DMS79 (cell line): ENCODE measurements at places on chromosomes 5 and 9.

DNA sequence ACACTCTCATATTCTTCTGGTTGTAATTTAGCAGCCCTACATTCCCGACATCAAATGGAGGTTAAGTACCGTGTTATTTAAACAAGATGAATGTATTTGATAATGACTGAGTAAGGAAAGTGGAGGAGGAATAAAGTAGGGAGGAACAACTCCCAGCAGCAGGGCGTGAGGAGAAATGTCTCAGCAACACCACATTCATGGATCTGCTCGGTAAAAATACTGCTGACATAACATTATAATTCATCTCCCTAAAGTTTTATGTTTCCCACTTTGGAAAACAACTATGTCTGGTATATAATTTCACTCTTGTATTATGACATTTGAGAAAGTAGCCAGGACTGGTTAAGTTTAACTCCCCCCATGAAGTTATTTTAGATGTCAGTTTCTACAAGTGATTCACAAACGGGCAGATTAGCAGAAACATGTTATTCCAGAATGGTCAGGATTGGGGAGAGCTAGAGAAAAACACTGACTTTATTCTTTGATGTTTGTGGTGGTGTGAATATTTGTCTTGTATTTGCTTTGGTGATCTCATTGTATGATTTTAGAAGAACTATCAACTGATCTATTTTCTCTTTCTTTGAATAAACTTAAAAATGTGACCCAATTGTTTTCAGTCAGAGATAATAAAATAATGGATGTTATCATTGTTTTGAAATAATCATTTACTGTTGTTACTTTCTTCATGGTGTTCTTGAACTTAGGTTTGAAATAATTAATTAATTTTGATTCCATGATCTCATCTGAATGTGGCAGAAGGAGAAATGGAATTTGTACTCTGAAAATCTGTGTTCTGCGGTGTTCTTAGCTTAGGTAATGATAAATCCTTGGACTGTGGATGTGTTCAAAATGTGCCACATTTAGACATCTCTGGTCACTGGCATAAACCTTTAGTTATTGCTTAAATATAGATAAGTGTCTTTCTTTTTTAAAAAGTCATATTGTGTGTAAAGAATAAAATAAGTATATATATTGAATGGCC, 303.6 kb upstream of the ZNF608 start:
- DNase-seq, result no peak

GRCh38 chr5:94043311-94043710, 301.9 kb upstream of the POU5F2 start:
- DNase-seq, result no peak

DNA sequence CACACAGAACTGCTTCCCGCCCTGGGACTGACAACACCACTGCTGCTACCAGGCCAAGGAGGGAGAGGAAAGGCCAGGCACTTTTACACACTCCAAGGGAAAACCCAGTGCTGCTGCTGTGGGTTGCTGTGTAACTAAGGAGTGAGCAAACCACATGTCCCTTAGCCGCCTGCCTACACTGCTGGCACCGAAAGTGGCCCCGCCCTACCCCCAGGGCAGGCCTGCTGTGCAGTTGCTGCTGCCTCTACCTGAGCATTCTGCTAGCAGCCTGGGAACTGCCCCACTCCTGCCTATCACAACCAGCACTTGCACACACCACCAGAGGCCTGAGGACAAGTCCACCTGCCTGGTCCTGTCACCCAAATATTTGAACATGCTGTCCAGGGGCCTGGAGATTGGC, 740.9 kb downstream of the DTWD2 start:
- DNase-seq, result no peak

DNA sequence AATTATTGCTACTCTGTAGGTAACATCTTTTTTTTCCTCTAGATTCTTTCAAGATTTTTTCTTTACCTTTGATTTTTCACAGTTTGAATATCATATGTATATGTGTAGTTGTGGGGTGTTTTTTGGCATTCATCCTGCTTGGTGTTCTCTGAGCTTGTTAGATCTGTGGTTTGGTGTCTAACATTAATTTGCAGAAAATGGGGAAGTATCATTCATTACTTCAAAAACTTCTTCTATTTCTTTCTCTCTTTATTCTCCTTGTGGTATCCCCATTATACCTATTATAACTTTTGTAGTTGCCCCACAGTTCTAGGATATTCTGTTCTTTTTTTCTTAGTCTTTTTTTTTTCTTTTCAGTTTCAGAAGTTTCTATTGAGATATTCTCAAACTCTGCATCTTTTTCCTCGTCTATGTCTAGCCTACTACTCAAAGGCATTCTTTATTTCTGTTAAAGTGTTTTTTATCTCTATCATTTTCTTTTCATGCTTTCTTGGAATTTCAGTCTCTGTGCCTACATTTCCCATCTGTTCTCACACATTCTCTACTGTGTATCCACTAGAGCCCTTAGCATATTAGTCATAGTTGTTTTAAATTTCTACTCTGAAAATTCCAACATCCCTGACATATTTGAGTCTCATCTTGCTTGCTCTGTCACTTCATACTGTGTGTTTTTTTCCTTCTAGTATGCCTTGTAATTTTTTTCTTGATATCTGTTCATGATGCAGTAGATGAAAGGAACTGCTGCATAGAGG, 60.1 kb upstream of the GNA14 start:
- no peak for DNase-seq

DNA sequence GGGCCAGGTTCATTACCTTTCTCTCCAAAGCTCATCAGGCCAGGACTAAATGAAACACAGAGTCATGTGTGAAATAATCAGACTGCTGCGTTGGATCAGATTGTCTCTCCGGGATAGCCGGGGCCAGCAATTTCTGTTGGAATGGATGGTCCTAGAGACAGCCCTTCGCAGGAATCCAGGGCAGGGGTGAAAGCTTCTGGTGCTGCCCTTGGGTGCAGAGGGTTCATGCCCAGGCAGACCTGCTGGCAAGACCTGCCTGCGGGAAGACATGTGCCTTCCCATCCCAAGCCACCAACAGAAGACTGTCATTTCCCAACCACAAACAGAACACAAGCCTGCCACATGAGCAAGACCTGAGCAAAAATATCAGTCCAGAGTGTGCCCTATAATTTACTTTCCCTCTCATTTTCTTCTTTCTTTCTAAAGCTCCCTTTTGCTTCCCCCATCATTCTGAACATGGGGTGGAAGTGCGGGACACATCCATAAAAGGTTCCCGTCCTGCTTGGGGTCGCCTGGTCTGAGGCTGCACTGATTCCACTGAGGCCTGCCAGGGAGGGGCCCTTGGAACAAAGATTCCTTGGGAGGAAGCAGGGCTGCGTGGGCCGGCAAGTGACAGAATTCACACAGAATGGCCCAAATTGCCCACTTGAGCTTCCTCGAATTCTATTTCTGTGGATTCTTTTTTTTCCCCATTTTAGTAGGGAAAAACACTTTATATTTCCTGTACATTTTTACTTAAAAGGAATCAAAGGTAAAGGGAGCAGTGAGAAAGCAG, 57.3 kb downstream of the UBE2QL1 start:
- no peak for DNase-seq

GRCh38 chr9:20478786-20479185, 143.5 kb downstream of the MLLT3 start:
- no peak for DNase-seq

DNA sequence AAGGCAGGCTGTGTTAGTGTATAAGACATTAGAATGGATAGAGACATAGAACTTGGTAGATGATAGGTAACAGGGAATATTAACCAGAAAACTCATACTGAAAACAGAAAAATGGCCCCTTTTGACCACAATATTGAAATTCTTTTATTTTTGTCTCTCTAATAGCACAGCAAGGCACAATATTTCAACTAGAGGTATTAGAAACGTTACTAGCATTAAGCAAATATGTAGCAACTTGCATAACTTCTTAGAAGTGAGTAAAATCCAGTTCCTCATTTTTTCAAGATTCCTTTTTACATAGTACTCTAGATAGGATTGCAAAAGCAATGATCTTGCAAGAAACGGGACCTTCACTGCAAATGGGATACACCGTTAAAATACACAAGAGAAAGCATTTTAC, 102.7 kb upstream of the VCAN start:
- no peak for DNase-seq

DNA sequence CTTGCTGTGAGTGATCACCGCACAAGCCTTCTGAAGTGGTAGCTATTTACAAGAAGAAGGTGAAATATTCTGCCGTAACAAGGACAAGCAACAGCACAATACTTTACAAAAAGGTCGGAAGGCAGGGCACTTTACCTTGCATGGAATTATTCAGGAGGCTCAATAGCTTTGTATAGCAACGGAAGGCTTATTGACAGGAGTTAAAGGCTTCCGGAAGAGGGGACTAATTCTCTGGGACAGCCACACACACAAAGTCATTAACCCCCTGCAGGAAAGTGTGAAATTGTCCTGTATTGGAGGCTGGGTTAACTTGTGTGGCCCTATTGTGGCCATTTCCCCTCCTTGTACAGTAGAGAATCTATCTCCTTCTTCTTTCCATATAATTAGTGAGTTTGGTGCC, 199.3 kb upstream of the SEMA6A start:
- DNase-seq, result no peak

GRCh38 chr5:5736007-5736406, 313.5 kb downstream of the ICE1 start:
- DNase-seq, result no peak

DNA sequence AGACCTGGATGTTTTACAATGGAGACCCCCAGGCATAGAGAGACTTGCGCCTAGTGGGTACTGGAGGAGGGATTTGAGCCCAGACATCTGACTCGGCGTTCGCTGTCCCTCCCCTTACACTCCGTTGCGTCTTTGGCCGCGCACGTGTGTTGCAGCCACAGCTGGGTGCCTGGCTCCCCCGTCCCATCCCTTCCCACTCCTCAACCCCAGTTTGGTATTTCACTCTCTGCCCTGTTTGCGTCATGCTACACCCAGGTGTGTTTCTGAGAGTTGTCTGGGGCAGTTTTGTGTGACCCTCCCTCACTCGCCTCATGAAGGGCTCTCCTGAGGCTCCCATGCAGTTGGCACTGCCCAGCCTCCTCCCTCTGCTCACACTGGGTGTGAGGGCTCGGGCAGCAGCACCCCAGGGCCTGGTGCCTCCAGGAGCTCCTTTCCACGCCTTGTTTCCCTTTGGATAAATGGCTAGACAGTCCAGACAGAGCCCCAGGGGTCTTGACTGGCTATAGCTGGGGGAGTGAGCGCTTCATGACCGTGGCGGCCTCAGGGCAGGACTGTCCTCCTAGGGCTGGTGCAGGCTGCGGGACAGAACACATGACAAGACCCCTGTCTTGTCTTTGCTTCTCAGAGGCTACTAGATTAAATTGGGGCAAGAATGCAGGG, 13.6 kb downstream of the TCF7 start:
- no peak for DNase-seq

GRCh38 chr5:133307275-133307674, 255.5 kb downstream of the HSPA4 start:
- no peak for DNase-seq

- no peak for DNase-seq
Observed at GRCh38 chr5:151953833-151954232, 29.2 kb upstream of the GLRA1 start.

DNA sequence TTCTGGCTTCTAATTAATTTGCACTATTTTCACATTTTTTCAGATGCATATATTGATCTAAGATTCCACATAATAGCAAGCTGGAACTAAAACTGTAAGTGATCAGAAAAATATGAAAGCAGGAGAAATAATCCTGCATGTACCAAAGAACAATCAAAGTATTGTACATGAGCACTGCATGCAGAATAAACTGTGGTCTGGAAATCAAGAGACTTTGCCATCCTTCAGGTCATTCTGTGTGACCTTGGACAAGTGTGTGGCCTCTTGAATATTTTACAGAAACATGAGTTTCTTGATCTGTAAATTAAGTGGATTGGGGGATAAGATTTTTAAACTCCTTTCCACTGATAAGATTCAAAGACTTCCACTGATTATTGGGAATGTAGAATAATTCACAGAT, 99.2 kb upstream of the GNAQ start:
- DNase-seq, result no peak

DNA sequence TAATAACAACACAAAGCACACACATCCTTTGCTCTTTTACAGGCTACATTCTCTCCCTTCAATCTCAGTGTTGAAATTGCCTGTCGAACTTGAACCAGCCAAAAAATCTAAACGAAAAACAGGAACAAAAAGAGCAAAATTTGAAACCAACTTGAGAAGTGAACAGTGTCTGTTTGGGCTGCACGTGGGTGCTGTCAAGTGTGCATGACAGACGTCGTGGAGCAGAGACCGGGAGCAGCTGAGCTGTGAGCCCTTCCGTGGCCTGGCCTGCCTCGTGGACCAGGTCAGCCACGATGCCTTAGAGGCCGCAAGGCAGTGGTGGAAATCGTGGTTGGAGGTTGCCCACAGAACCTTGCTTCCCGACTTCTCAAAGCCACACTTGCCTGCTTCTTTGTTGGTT, 34.8 kb upstream of the DENND1A start:
- no peak for DNase-seq

DNA sequence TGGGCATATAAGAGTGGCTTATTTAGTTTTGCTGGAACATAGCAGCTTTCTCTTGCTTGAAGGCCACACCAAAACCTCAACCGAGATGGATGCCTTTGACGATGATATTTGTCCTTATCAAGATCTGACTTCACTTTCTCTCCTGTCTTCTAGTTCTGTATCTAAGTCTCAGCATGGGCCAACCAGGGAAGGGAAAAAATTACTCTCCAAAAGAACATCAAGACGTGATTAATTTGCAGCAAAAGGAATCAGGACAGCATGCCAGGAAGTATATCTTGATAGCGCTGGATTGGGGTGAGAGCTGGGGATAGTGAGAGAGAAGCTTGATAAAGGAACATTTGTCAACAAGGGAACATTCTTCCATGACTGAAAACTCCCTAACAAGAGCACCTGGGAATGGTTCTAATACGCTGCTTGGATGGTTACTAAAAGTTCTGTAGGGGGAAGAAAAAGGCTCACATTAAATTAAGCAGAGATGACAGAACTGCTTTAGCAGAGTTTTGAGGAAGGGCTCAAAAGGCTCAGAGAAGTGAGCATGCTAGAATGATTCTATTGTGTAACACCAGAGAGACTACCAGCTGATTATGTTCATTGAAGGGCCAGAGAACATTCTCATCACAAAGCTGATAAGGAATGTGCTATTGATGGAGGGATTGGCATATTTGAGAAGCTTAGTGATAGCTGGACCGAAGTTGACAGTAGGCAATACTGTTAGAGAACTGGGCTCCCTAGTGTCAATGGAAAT, 21.6 kb upstream of the ANXA1 start:
- DNase-seq, result no peak

DNA sequence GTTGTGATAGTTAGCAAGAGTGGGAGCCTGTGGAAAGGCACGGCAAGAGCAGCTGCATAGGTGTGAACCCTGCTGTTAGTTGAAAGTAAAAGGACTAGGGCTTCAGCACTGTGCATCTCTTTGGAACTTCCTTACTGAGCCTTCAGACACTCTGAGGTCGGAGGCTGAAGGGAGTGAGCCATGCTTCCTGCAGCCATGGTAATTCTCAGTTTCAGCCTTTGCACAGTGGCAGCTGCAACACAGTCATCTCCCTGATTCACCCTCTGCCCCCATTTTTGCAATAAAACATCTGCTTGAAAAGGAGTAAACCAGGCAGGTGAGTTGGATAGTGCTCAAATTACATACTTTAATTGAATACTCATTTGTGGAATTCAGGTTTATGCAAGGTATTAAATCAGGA, 6.5 kb upstream of the TLE4 start:
- no peak for DNase-seq

GRCh38 chr5:1205255-1206180, 4.1 kb downstream of the SLC6A19 start:
- DNase-seq, result no peak

- DNase-seq, result no peak
Observed at GRCh38 chr5:133669472-133669871, 57.1 kb upstream of the FSTL4 start.

GRCh38 chr5:68181039-68181599, 34.4 kb upstream of the PIK3R1 start:
- DNase-seq, result no peak

- no peak for DNase-seq
Observed at GRCh38 chr5:131747180-131748105, 49.4 kb downstream of the FNIP1 start.
